Heart right ventricle (tissue), 16 donors: ENCODE measurements at places on chromosomes 1 and 21. TPM values are rescaled to one million over a fixed set of nuclear protein-coding genes. Genes with fewer than 3 reads are reported as not detected.

RNU1-1 gene
- 2,262 TPM for total RNA-seq

CHI3L2 gene
- total RNA-seq = 1.9 TPM

- DNase-seq = no peak
- no peaks in the 10 kb centered on the region for H3K27me3 ChIP-seq
- peak overlapping the region; percentile 44 for H3K4me3 ChIP-seq
- H3K36me3 ChIP-seq = no peaks in the 10 kb centered on the region
- H3K4me1 ChIP-seq = peaks cover 24% of the 10 kb centered on the region
These were observed 2.3 kb downstream of the LDLRAD2 start for GRCh38 chr1:21814241-21814918.

DNA sequence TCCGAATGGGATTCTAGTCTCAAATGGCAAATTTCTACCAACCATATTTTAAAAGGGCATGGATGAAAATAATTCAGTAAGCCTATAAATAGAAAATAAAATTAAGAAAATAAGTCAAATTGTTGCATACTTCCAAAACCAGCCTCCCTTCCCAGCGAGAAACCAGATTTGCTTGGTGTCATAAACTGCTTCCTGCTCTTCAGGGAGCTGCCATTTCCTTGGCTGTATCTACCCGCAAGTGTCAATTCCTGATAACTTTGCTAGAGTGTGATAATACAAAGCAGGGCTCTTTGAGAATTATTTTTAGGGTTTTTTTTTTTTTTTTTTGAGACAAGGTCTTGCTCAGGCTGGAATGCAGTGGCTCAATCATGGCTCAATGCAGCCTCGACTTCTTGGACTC, 62.3 kb downstream of the S1PR1 start:
- H3K27me3 ChIP-seq = no peaks in the 10 kb centered on the region
- peak overlapping the region; percentile 11 for H3K27ac ChIP-seq
- no peak for DNase-seq

DNA sequence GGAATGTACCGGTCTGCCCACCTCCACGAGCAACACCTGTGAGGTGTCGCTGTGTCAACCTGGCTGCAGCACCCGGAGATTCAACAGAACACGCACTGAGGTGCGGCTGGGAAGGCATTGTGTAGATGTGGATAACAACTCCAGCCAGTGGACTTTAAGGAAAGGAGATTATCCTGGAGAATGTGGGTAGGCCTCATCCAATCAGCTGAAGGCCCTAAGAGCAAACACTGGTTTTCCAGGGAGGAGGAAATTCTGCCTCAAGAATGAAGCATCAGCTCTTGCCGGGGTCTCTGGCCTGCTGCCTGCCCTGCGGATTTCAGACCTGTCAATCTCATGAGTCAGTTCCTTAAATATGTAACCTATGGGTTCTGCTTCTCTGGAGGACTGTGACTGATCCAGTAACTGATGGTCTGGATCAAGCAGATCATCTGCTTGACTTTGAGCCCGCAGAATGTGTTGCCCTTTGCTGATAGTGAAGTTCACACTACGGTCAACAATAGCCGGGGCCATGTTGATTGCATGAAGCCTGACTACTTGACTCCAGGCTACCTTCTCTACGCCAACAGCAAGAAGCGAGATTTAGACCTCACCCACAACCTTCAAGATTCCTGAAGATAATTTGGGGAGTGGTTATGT, 15.9 kb upstream of the PRDM15 start:
- H3K27ac ChIP-seq = no peak overlapping the region
- no peak for DNase-seq
- no peaks in the 10 kb centered on the region for H3K36me3 ChIP-seq
- no peak overlapping the region for H3K4me3 ChIP-seq
- H3K27me3 ChIP-seq = no peaks in the 10 kb centered on the region
